ENCODE measurements at places on chromosomes 7 and 10.

GRCh38 chr10:48939790-48940325, at the start of gene LRRC18:
LRRC18 (minus strand) TSS chr10:48939840; CDS start chr10:48914155, 25,685 bp downstream.
- DNase-seq: no peak

GRCh38 chr10:11153245-11153644, 135.6 kb downstream of the CELF2 start:
- no peak for DNase-seq

DNA sequence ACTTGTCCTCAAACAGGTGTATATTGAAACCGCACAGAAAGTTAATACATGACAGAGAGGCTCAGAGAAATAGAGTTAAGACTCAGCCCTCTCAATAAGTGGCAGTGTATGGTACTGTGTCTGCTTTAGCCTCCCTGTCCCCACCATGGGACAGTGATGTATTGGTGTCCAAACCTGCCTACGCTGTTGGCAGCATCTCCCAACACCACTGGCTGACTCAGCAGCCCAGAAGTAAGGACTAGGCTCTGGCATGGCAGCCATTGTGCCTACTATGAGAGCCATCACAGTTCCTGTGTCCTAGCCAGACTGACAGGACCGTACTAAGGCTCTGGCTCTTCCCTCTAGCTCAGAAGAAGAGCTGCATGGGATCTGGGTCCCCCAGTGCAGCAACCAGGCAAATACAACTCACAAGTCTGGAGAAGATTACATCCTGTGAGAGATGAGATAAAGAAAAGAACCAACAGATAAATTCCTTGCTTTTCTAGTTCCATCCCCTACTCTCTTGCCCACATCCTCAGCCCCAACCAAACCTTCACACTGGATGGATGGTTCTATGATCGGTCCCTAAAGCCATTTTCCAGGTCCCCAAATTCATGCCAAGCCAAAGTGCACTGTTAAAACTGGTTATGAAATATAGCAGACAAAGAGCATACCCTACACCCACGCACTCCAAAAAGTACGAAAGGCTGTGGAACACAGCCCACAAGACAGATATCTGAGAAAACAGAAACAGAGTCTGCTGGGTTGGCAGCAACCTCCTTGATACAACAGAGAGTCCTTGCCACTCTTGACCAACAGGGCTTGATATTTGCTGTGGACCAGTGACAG, 44.1 kb upstream of the DMTF1 start:
- no peak for DNase-seq

DNA sequence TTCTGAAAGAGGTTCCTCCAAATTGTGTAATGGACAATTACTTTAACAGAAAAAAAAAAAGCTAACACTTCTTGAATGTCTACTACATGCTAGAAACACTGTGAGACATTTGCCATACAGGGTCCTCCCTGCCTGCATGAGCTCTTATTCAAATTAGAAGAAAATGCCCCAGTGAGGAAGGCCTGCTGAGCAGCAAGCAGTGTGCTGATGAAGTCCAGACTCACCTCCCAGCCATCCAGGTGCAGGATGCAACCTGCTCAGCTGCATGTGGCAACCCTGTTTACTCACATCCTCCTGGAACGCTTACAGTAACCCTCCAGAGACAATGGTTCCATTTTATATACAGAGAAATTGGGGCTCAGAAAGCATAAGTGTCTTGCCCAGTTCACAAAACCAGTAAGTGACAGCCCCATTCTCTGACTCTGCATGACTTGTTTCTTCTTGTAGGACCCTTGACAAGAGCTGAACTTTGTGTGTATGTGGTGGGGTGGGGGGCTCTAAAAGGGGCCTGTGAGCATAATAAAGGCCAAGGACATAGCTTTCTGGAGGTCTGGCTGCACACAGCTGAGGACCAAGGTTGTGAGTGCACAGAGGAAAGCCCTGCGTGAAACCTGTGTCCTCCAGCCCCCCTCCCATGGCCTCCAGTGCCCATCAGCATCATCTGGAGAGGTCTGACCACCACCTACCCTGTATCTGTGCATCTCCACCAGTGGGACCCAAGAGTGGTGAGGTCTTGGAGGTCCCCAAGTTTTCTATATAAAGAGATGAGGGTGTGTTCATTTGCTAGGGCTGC, 387.8 kb downstream of the GRID1 start:
- no peak for DNase-seq

DNA sequence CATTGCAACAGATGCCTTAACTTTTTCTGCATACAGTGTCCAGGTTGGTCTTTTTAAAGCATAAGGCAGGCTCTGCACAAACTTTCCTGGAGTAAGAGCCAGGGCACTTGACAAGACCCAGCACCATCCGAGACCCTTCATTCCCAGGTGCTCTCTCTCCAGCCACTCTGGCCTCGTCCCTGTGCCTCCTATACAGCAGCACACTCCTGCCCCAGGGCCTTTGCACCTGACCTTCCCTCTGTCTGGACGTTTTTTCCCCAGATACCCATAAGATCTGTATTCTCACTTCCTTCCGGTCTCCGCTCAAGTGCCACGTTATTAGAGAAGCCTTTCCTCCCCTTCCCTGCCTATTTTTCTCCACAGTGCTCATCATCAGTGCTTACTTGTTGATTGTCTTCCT, 25.6 kb downstream of the PYROXD2 start:
- DNase-seq: no peak

DNA sequence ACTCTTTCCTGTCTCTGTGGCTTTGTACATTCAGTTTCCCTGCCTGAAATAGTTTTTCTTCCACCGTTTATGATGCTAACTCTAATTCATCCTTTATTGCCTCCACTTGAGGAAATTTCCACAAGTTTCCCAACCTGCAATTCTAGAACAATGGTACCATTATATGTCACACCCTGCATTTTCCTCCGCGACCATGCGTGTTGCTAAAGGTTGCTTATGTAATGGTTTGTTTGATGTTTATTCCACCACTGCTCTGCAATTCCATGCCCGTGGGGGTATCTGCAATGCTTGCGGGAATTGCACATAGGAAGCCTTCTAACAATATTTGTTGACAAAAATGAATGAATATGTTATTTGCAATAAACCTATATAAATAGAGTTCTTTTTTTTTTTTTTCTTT, 69.5 kb upstream of the ST8SIA6 start:
- DNase-seq: no peak

GRCh38 chr7:4610768-4611467, 71.2 kb upstream of the FOXK1 start:
- peak; percentile 9 for DNase-seq

DNA sequence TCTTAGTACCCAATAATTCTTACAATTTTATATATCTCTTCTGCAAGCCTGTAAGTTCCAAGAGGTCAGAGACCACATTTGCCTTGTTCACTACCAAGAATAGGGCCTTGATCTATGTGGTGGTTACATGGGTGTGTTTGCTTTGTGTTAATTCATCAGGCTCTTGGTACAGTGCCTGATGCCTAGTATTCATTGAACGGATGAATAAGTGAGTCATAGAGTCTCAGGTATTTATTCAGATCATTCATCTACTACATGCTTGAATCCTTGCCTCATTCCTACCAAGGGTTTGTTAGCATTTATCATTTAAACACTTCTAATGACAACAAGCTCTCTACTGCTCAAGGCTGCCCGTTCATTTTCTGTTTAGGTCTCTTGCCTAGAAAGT, 11.3 kb upstream of the SGPL1 start:
- no peak for DNase-seq

Measured in stimulated activated CD8-positive, alpha-beta memory T cell treated with anti-CD3 and anti-CD28 coated beads, Interleukin-7, amount 100 ng/mL, for 4 hours (primary cell).